ENCODE measurements at places on chromosomes 5 and 9.

DNA sequence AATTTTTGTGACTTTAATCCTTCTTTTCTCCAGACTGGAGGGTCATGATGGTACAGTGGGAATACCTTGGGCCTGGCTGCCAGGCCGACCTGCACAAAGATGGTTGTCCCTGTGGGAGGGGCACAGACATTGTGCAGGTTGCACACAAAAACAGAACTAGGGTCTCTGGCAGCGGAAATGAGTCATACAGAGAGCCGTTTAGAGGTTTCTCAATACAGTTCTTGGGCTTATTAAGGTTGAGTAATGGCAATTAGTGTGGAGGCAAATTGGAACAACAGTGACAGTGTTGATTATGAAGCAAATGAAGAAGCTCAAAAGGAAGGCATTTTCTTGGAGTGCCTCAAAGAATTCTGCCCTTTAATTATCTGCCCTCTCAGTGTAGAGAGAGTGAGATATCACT lies 173.6 kb downstream of the TENT4A start:
- DNase-seq, result no peak

DNA sequence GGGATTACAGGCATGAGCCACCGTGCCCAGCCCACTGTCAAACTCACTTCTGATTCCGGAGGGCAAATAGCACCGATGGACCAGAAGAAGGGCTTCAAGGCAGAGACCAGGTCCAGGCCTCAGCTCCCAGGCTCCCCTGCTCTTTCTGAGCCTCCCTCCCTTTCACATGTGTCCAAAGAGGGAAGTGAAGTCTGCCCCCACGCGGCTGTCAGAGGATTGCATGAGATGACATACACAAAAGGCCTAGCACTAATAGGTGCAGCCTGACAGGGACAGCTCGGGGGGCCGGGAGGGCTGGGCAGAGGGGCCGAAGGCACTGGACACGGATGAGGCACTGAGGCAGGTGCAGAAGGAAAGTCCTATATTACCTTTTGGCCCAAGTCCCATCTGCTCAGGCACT lies 16.1 kb downstream of the FBP1 start:
- no peak for DNase-seq

DNA sequence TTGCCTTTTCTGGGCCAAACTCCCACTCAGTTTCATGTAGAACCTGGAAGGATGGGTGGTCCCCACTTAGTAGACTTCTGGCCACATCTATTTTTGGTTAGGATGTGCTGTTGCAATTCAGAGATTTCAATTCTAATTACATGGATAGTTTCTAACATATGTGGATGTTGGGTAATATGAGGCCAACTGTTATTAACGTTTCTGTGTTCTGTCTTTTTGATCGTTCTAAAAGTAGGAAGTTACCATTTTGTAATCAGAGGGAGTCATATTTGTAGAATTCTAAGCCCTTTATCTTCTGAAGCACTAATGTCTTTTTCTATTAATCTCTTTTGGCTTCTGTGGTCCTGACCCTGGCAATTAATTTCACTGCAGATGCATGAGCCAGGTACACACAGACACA lies 141.6 kb upstream of the SPEF2 start:
- no peak for DNase-seq

- no peak for DNase-seq
Observed at GRCh38 chr5:63960646-63961045, 1.6 kb downstream of the HTR1A start.

GRCh38 chr9:114482593-114482992 lies 22.7 kb downstream of the WHRN start:
- DNase-seq, result no peak

- DNase-seq, result no peak
Observed at GRCh38 chr9:126490871-126491567, 122.7 kb upstream of the LMX1B start.

- no peak for DNase-seq
Observed at GRCh38 chr5:91101600-91102379, 281.3 kb downstream of the ARRDC3 start.

- DNase-seq, result no peak
Observed at GRCh38 chr5:6832994-6833393, 119.8 kb downstream of the TENT4A start.

DNA sequence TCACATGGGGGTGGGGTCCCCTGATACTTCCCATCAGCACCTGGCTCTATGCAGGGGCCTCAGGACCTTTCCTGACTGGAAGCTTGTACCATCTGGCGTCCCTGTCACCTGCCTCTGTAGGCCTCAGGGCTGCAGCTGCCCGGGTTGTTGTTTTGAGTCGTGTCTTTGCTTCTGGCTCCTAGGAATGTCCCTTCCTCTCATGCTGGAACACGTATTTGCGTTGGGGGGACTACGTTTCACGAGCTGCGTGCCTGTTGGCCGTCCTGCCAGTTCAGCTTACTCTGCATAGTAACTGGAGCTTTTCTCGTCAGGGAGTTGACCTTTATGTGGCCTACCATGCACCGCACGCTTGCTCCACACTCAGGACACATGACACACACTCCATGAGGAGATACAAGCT lies 54.9 kb upstream of the IRX4 start:
- DNase-seq, result no peak

DNA sequence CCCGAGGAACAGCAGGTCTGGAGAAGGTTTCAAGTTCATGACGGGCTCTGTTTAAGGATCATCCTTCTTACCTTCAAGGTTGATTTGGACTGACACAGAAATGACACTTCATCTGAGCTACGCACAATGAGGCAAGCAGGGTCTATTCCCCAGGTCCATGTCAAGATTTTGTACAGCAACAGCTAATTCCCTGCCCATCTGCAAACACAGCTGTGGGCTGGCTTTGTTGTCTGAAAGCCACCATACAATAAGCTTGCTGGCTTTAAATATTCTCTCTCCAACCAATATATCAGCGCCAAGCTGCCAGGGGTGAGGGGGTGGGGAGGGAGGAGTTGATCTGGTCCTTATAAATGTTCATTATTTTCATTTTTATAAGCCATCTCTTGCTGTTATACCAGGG lies 92.0 kb downstream of the OTULIN start:
- no peak for DNase-seq
